NCI-H1092 (cell line): ENCODE measurements at places on chromosomes 12 and 14.
A peak's percentile ranks its signal among the peaks of the same experiment; 100 is the strongest.

DNA sequence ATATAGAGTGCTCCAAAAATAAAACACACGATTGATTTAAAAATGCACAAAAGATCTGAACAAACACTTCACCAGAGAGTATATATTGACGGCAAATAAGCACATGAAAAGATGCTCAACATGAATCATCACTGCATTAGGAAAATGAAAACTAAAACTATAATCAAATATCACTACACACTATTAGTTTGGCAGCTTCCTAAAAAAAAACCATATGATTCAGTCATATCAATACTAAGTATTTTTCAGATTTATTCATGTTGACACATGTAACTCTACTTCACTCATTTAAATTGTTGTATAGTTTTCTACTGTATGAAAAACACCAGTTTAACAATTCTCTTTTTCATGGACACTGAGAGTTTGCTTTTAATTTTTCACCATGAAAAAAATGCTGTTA lies 41.6 kb downstream of the EXOC5 start:
- no peak for DNase-seq

DNA sequence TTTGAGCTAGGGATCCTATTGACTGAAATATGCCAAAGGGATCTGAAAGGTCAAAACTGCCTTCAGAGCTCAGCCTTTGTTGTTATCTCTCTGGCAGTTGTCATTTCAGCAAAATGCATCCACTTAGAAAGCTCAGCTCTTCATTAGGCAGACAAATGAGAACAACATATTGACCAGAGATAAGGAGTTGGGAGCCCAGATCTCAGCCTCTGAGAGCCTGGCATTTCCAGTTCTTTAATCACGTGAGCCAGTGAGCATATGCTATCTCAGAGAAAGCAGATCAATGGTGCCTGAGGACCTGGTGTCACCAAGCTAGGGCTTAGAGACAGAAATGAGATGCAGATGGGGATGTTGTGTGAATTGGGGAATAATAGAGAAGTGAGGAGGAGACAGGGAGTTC lies 101.1 kb downstream of the DAD1 start:
- no peak for DNase-seq

DNA sequence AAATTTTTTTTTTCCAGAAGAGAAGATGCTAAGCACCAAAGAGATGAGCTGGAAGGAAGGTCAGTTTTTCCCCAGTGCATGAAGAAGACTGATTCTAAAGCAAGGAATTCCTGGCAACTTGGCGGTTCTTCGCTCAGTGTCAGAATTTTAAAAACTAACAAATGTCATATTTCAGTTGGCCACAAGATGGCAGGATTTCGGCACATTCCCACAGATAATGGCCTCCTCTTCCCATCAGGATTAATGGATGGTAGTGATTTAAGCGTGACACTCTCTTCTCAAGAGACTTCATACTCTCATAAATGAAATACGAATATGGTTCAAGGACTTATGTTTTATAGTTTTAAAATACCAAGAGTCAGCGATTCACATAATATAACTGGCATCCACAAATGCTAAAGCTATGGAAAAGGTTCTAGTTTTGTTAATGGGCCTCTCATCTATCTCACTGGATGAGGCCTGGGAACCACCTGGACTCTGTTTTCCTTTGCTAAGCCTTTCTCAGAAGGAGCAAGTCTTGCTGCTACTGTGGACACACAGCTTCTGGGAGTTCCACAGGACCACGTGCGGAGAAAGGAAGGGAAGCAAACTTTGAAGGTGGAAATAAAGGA lies 46.1 kb upstream of the PTPRO start:
- DNase-seq: peak; percentile 28

- no peak for DNase-seq
Measured at GRCh38 chr12:31647086-31647491, 12.4 kb upstream of the ETFBKMT start.

GRCh38 chr14:73795466-73795865 lies 56.2 kb upstream of the PTGR2 start:
- no peak for DNase-seq

GRCh38 chr12:5180496-5180895 lies 136.8 kb downstream of the KCNA5 start:
- no peak for DNase-seq

- DNase-seq: no peak
Measured at GRCh38 chr12:121860257-121860656, 1.6 kb upstream of the HPD start.
